Body of pancreas (tissue), 4 donors: ENCODE measurements at places on chromosomes 1 and 21. TPM values are rescaled to one million over a fixed set of nuclear protein-coding genes. Genes with fewer than 3 reads are reported as not detected.

- no peaks in the 10 kb centered on the region for H3K27me3 ChIP-seq
- H3K36me3 ChIP-seq: no peaks in the 10 kb centered on the region
- no peak overlapping the region for H3K4me3 ChIP-seq
- H3K27ac ChIP-seq: peak overlapping the region; percentile 64
Measured at GRCh38 chr1:200075522-200075921, 48.0 kb downstream of the NR5A2 start.

The TNFAIP8L2 gene
- 1.6 TPM for total RNA-seq

GRCh38 chr1:31444725-31445448 lies 31.9 kb downstream of the SERINC2 start:
- peak; percentile 94 for DNase-seq
- peak overlapping the region; percentile 33 for H3K27ac ChIP-seq
- H3K4me1 ChIP-seq: peaks cover 16% of the 10 kb centered on the region
- no peak overlapping the region for H3K4me3 ChIP-seq
- H3K27me3 ChIP-seq: no peaks in the 10 kb centered on the region

DNA sequence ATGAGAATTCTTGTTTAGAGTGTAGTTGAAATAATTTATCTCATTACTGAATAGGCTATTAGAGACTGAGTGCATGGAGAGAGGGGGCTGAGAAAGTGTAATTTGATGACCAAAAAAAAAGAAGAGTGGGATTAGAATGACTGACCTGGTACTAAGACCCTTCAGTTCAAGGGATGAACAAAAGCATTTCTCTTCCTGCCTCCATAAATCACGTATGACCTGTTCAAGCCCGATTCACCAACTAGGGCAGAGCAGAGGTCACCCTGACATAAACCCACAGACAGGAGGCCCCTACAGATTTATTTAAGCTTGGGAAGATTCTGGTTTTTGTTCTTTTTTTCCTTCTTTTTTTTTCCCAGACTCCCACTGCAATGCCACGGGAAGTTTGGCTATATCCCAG lies 123.7 kb upstream of the COP1 start:
- no peak for DNase-seq
- H3K4me3 ChIP-seq: no peak overlapping the region
- no peak overlapping the region for H3K27ac ChIP-seq

DNA sequence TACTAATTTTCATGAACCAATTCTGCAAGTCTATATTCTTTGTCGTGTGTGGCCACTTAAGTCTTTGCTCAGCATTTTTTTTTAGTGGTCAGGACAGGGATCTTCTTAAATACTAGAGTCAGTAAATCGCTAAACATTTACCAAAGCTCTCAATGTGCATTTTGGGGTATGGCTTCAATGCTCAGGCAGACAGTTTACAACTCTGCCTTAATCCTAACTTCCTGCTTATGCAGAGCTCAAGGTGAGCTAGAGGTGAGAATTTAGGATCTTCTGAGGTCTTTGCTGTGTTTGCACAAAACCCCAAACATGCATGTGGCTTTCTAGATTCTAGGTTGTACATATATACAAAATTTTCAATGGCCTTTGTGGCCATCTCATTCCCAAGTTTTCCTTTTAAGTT lies 153.0 kb downstream of the DNM3 start:
- DNase-seq: no peak
- H3K36me3 ChIP-seq: no peaks in the 10 kb centered on the region
- no peak overlapping the region for H3K27ac ChIP-seq
- H3K27me3 ChIP-seq: no peaks in the 10 kb centered on the region

GRCh38 chr1:85404408-85404807 lies 60.6 kb downstream of the DDAH1 start:
- H3K4me1 ChIP-seq: peaks cover 64% of the 10 kb centered on the region
- no peak overlapping the region for H3K4me3 ChIP-seq
- no peak overlapping the region for H3K27ac ChIP-seq
- no peaks in the 10 kb centered on the region for H3K36me3 ChIP-seq

The MR1 gene
- 2.3 TPM for total RNA-seq
